ENCODE measurements at places on chromosomes 7 and 10. TPM values are rescaled to one million over a fixed set of nuclear protein-coding genes. Genes with fewer than 3 reads are reported as not detected.

SH2D4B gene
- polyA plus RNA-seq, result not detected

TRIM56 gene
- 7.4 TPM for polyA plus RNA-seq

AKR1E2 gene
- 0.46 TPM for polyA plus RNA-seq

ADD3 gene
- 405 TPM for polyA plus RNA-seq

MBL2 gene
- polyA plus RNA-seq, result not detected

TACR2 gene
- not detected for polyA plus RNA-seq

POMZP3 gene
- 4.4 TPM for polyA plus RNA-seq

ERLIN1 gene
- 10.6 TPM for polyA plus RNA-seq

Data from CD4-positive, CD25-positive, alpha-beta regulatory T cell (primary cell).